Fibroblast of lung (primary cell): ENCODE measurements at places on chromosomes 13 and 19.

GRCh38 chr19:955803-956765 lies 28.1 kb upstream of the WDR18 start:
- DNase-seq = no peak

DNA sequence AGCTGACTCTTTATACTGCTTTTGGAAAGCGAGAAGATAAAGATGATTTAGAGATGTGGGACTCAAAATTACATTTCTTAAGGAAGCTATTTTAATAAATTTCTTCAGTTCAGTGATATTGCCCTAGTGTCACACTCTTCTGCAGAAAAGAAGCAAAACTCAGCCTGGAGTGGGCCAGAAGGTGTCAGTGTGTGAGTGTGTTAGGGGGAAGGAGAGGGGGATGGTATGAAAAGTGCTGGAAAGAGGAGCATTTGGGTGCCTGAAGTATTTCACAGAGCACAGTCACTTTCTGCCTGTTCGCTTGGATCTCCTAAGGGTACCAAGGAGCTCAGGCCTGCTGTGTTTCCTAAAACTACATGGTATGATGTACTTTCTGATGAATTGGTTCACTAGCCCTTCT lies 84.5 kb upstream of the FRY start:
- DNase-seq = no peak

DNA sequence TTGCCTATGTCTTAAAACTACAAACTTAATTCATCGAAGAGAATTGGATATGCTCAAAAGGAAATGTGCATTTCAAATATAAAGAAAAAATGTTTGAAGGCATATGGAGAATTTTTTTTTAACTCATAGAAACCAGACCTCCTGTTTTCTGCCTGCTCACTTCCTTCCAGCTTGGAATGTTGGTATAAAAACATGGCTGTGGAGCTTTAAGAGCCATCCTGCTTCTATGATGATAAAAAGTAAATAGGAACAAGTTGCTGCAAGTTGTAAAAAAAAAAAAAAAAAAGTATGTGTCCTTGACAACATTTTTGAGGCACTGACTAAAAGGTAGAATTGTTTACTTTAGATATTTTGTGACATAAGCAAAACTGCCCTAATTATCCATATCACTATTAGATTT lies 1230.7 kb downstream of the PCDH9 start:
- DNase-seq = no peak

GRCh38 chr19:1875646-1876495 lies 9.4 kb downstream of the ABHD17A start:
- peak; percentile 86 for DNase-seq

DNA sequence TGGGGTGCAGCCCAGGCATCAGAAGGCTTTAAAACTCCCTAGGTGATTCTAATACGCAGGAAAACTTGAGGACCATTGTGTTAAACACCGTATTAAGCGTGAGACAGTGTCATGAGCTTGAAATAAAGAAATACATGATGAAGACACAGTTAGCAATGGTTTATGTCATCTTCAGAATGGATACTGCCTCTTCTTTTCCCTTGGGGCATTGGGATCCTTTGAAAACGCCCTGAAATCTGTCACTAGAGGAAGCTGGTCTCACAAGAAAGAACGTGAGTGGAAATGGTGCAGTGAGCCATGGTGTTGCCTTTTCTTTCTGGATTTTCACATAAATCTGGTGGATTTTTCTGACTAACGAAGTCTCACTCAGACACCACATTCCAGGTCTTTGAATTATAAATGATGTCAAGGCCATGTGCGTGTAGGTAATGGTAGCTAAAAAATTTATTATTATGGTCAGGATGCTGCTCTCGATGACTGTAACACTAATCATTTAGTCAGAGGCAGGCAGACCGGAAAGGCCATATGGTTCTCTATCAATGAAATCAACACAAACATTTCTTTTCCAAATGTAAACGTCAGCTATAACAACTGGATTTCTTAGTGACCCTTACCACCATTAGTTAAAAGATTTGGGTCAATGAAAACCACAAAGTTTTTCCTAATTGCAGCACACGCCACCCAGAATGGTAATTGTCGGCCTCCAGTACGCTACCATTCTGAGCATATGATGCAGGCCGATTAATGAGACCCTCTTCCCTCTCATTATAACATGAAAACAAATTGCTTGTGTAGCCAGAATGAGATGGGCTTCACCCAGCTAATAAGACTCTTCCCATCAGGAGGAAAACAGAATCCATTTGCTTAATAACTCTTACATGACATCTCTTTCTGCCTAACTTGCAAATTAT lies 105.6 kb downstream of the SLC7A1 start:
- no peak for DNase-seq

- no peak for DNase-seq
Measured at GRCh38 chr19:16134510-16134909, 9.0 kb upstream of the HSH2D start.

DNA sequence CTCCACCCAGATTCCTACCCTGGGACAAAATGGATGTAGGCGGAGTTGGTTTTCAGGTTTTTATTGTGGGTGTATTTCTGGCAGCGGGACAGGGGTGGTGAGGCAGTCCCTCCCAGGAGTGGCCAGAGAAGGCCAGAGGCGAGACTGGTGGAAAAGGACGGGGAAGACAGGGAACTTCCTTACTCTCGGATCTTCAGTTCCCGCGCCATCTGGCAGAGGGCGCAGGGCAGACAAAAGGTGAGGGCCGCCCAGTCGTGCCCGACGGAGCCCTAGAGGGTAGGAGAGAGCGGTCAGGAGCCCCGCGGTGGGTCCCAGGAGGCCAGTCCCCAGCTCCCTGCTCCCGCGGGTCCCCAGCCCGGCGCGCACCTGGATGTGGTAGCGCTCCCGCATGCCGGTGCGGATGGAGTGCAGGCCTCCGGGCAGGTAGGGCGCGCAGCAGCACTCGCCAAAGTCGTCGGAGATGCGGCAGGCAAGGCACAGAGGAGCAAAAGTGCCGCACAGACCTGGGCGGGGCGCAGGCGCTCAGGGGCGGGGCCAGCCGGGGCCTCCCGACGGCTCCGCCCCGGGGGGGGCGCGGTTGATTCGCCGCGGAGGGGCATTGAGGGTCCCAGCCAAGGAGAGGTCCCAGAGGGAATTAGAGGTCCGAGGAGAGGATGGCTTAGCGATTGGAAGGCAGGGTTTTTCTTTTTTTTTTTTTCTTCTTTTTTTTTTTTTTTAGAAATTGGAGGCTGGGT lies 3.0 kb downstream of the CNFN start:
- DNase-seq = peak; percentile 30

DNA sequence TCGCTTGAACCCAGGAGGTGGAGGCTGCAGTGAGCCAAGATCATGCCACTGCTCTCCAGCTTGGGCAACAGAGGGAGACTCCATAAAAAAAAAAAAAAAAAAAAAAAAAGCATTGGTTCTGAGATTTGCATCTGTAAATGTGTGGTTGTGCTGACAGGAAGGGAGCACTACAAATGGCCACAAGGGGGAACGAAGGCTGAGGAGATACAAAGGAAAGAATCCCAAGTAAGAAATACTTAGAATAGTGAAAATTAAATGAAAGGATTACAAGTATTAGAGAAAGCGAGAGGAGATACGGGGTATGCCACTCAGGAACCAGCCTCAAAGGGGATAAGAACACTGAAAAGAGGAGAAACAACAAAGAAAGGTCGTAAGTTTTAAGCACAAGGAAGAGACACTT lies 284.9 kb downstream of the KLF12 start:
- peak; percentile 57 for DNase-seq

DNA sequence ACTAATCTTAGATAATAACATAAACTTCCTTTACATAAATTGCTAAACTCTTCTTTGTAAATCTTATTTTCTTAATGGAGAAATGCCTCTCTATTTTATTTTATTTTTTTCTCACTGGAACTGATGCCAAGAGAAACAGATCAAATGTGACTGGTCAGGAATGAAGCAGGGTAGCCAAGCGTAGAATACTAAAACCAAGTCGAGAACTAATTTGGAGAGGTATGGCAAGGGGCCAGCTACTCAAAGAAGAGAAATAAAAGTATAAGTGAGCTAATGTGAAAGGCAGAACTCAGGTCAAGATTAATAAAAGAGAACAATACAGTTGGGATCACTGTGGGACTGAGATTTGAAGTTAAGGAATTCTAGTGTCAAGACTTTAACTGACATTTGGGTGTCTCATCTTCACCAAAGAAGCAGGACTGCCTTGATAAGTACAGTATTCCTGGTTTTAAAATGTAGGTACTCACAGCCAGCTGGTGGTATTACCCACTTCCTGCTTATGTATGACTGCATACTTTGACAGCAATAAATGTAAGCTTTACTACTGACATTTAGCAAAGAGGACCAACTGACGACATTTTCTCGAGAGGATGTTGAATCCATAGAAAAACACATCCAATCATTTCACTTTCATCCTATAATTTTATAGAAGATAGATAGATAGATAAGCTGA lies 1192.2 kb downstream of the EFNB2 start:
- DNase-seq = peak; percentile 78

- no peak for DNase-seq
Measured at GRCh38 chr13:79508224-79508961, 27.4 kb downstream of the NDFIP2 start.

DNA sequence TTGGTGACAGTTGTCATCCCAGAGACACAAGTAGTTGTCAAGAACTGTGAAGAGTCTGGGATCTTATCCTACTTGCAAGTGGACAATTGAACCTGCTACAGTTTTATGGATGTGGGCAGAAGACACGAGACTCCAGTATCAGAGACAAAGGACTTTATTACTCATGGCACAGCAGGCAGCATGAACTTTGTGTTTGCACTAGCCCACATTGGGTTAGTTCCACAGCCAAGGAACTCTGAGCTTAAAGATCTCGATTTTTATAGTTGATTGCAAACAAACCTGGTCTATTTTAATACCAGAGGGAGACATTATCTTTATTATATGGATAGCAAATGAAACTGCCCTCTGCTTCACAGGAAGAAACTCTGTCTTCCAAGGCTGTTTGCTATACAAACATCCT lies 16.0 kb upstream of the TPM4 start:
- no peak for DNase-seq

GRCh38 chr13:101512650-101513049 lies 60.2 kb downstream of the ITGBL1 start:
- DNase-seq = no peak

GRCh38 chr19:18905513-18906236 lies 9.7 kb upstream of the CERS1 start:
- no peak for DNase-seq

GRCh38 chr19:41893899-41894298 lies 10.9 kb downstream of the ARHGEF1 start:
- DNase-seq = no peak

DNA sequence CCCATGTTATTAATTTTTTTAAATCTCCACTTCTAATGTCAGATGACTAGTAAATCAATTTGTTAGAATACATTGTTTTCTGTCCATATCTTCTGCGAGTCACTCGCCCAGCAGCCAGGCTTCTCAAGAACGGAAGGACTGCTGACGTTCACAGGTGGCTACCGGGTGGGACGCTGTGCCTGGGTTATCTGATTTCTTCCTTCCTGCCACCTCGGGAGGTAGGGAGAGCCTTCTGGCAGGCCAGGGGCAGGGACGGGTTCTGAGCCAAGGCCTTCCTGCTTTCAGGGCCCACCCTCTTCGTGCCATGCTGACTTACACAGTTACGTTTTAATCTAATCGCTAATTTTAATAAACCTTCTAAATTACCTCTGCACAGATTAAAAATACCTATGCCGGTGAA lies 7.9 kb upstream of the C1QTNF9 start:
- DNase-seq = no peak

GRCh38 chr13:41499452-41499851 lies 42.1 kb downstream of the RGCC start:
- no peak for DNase-seq

DNA sequence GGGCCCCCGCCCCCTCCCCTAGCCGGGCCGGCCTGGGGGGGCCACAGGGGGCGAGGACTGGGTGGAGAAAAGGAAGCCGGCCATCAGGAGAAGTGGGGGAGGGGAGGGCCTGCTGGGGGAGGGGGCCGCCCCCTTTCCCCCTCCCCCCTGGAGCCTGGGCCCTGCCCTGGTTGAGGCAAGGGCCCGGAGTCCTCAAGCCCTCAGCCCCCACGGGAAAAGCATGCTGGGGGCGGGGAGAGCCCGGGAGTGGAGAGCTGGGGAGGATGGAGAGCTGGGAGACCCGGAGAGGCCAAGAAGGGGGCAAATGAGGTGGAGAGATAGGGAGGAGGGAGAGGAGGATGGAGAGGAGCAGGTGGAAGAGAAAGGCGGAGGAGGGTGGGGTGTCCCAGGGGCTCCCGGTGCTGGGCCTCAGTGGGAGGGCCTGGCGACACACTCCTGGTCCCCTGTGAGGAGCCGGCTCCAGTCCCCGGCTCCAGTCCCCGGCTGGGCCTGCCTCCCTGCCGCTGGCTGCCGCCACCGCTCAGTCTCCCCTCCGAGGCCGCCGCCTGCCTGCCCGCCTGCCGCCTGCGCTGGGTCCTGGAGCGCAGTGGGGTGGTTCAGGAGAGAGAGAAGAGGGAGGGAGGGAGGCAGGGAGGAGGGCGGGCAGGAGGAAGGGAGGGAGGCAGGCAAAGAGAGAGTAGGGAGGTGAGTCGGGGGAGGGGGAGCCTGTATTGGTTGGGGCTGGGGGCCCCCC lies at the start of gene GRIK5:
GRIK5 (minus strand) TSS at position 588 of the 733 bp plus-strand sequence. CDS start 4,436 bp downstream, outside the sequence.
- no peak for DNase-seq

DNA sequence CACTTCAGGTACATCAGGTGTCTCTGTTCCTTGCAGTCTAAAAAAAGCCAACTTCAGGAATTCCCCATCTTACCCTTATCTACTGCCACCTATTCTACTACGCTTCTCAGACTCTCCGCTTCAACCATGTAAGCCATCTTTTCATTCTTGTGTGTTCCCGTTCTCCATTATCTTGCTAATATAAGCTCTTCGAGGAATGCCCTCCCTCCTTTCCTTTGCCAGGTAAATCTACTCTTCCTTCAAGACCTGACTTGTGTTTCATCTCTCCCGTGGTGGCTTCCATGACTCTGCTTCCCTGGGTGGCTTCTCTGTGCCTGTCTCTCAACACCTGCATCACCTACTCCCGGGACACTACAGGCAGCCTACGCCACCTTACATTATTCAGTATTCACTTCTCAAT lies 42.3 kb upstream of the MEDAG start:
- DNase-seq = no peak

DNA sequence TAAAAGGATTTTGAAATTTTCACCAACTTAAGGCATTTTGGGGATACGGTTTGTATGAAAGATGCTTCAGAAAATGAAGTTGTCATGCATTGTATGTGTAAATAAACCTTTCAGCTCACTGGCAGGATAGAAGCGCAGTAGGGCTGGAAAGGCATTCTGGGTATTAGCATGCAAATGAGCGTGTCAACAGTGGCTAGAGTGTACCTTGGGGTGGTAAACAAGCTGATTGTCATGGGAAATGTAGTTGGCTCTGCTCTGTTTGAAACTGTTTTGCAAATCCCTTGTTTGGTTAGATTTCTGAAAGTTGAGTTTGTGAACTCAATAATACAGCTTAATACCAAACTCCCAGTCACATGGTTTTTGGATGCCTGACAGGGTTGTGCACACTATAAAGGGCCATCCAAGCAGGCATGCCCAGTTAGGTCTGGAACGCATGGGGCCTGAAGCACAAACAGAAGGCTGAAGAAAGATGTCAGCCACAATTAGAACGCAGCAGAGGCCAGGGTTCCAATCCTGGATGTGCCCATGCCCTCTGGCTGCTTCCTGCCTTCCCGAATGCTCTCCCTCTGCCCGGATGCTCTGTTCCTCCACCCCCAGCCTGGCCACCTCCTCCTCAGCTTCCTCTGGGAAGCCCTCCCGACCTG lies 14.6 kb downstream of the GSX1 start:
- no peak for DNase-seq
